T-helper 1 cell (primary cell): ENCODE measurements at places on chromosomes 11 and 22.

DNA sequence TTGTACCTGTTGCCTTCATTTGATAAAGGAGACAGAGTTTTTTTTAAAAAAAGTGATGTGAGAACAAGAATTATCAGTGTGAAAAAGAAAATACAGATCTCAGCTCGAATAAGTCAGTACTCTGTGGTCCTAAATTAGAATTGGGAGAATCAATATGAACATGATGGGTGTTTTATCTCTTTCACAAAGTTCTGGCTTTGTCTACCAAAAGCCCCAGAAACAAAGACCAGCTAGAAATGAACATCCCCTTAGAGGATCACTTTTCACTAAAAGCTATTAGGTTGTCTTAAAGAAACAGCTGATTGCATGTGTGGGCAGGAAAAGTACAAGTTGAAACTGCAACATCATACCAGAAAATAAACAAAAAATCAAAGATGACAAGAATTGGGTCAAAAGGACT, 8.4 kb upstream of the ST14 start:
- DNase-seq: no peak

GRCh38 chr11:30908272-30908671, 322.1 kb upstream of the MPPED2 start:
- no peak for DNase-seq

- no peak for DNase-seq
These were observed 180.5 kb downstream of the ARHGAP42 start for GRCh38 chr11:100867606-100868005.

DNA sequence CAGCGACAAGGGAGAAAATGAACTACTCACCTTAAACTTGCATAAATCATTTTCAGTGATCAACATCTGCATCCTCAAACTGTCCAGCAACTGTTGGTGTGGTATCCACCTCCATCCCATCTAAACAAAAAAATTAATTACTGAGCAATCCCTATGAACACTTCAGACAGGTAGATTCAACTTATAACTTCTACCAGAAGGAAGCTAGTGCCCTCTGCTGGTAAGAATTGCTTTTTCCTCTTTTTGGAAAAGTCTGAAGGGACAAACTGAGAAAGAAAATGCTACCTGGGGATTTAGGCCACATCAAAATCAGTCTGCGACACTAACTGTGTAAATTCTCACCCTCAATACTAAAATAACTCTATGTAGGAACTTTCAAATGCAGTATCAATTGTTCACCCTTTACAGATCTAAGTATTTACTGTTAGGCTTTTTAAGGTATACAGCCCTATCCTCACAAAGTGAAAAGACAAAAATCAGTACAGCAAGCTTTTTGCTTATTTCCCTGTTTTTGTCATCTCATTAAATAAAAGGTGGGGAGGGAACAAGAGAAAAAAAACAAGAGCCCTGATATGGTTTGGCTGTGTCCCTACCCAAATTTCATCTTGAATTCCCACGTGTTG, 17.9 kb downstream of the CLNS1A start:
- no peak for DNase-seq

DNA sequence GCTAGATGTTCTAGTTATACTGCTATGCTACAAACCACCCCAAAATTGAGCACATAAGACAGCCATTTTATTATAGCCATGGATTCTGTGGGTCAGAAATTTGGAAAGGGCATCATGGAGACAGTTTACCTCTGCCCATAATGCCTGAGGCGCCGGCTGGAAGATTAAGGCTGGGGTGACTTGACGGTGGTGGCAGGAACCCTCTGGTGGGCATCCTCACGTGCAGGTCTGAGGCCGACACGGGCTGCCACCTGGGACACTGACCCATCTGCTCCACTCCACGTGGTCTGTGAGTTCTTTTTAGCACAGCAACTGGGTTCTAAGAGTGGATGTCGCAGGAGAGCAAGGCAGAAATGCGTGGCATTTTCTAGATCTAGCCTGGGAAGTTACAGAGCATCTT, 40.0 kb upstream of the PRDM11 start:
- DNase-seq: no peak

DNA sequence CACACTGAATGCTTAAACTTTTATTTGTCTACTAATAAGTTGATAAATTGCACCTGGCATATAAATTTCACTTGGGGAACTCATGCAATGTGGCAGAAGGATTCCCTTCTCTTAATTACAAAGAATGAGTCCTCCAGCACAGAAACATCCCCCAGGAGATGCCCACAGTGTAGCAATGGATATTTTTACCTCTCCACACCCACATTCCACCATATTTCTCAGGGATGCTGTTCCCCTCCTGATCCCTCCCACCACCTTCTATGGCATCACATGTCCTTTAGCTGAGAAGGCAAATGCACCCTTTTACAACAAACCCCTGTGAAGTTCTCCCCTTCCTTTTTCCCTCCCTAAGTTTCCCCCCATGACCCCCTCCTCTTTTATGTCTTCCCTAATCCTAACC, 56.1 kb upstream of the UBASH3B start:
- no peak for DNase-seq

DNA sequence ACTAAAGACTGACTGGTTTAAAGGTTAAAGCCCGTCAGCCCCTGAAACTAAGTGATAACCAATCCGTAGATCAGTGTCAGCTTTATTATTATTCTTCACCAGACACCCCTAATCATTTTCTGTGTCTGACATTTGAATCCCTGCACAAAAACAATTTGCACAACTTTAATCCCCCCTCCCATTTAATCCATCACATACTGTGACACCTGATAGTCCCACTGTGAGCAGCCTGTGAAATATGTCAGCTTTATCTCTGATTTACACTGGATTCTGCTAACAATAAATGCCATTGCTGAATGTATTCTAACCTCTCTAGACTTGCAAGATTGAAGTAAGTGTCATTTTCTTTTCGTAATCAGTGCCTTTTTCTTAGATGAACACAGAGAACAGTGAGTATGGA, 2089.0 kb upstream of the RAG2 start:
- no peak for DNase-seq

DNA sequence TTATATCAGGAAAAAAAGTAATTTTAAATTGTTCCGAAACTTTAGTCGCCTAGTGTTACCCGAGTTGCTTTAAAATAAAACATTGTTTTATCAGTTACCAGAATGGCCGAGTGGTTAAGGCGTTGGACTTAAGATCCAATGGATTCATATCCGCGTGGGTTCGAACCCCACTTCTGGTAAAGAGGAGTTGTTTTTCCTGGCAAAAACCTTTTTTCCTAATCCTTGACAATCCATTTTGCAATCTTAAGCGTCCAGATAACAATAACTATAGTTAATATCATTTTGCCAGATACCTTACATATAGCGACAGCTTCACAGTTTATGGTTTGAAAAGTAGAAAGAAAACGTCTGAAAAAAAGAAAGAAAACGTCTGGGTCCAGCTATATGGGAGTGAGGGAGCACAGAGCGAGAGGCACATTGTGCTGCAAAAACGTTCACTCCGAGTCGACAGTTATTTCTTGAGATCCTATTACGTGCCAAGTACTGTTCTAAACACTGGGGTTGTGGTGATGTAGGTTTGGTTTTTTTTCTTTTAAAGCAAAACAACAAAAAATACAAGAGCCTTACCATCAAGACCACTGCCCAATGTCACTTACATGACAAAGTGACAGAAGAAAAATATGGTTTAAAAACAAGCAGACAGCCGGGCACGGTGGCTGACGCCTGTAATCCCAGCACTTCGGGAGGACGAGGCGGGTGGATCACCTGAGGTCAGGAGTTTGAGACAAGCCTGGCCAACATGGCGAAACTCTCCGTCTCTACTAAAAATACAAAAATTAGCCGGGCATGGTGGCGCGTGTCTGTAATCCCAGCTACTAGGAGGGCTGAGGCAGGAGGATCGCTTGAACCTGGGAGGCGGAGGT, 40.6 kb downstream of the OR4D9 start:
- DNase-seq: no peak

DNA sequence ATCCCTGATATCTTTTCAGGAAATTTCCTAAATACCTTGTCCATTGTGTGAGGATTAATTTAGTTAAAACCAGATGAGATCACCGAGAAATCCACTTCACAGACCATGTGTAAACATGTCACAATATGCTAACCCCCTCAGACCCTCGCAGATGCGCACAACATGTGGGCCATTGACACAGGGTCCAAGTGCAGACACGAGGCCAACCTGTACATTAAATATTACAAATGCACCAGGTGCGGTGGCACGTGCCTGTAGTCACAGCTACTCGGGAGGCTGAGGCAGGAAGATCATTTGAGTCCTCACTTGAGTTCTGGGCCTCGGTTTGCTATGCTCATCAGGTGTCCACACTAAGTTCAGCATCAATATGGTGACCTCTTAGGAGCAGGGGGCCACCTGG, 9.9 kb upstream of the TMPRSS4 start:
- no peak for DNase-seq

- DNase-seq: no peak
These were observed 70.9 kb downstream of the DBX1 start for GRCh38 chr11:20089367-20089766.

DNA sequence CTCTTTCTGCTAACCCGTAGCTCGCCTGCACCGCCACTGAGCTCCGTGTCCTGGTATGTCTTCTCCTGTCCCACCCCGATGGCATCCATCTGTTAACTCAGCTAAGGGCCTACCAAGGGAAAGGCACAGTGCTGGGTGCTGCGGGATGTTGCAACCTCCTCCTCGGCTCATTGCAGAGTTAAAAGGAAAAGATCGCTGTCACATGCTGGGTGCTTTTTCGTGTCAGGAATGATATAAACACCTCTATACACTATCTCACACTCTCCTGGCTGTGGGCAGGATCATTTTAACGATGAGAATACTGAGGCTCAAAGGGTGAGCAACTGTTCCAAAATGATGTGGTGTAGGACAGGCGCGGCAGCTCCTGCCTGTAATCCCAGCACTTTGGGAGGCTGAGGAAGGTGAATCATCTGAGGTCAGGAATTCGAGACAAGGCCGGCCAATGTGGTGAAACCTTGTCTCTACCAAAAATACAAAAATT, 10.1 kb downstream of the TXN2 start:
- no peak for DNase-seq

DNA sequence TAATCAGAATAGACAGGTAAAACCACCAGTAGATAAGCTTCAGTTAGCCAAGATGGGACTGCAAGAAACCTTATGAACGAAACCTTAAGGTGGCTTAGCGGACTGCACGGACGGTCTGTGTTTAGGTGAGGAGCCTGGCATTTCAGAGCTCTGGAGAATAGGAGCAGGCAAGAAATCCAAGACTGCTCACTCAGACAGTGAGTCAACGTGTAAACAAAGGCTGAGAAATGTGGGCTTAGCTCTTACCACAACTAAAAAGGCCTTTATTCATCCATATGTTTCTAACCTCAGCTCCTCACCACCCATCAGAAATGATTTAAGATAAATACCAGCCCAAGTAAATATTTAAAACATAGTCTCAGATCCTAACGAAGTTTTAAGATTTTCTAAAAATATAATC, 657.7 kb downstream of the OPCML start:
- DNase-seq: no peak

DNA sequence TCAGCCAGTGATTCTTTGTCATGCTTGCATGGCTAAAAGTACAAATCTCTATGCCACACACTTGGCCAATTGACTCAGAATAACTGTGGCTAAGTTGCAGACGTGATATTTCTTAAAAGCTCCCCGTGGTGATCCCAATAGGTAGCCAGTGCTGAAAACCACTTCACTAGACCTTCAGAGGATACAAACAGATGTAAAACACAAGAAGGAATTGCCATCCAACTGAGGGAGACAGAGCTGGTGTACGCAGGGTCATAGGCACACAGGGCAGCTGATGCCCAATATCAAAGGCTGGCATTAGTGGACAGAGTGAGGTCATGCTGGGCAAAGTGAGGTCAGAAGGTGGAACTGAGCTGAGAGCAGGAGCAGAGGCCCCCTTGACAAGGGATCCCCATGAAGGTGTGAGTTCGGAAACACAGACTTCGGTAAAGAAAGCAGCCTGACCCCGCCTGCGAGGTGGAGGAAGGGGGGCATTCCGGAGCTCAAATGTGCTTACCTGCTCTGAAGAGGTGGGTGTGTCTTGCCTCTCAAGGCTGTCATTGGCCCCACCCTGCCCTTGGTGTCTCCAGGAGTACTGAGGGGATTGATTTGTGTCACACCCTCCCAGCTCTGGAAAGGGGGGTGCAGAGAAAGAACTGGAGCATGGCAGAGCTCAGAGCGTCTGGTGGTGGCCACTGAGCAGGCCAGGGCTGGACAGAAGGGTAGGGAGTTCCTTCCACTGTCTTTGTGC, 344.9 kb upstream of the B3GAT1 start:
- DNase-seq: no peak

DNA sequence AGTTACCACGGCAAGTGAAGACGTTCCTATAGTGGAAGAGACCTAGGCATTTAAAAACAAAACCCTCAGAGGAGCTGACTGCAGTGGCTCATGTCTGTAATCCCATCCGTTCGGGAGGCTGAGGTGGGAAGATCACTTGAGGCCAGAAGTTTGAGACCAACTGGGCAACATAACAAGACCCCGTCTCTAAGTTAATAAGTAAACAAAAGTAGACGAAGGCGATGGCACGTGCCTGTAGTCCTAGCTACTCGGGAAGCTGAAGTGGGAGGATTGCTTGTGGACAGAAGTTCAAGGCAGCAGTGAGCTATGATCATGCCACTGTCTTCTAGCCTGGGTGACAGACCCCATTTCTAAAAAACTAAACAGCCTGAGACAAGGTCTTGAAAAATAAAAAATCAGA, 3.8 kb upstream of the ADSL start:
- no peak for DNase-seq

- DNase-seq: no peak
These were observed 727.0 kb upstream of the ANO5 start for GRCh38 chr11:21465920-21466319.

GRCh38 chr11:88293931-88294330, 43.6 kb downstream of the CTSC start:
- no peak for DNase-seq

GRCh38 chr11:35112846-35113105, 26.2 kb upstream of the CD44 start:
- no peak for DNase-seq

DNA sequence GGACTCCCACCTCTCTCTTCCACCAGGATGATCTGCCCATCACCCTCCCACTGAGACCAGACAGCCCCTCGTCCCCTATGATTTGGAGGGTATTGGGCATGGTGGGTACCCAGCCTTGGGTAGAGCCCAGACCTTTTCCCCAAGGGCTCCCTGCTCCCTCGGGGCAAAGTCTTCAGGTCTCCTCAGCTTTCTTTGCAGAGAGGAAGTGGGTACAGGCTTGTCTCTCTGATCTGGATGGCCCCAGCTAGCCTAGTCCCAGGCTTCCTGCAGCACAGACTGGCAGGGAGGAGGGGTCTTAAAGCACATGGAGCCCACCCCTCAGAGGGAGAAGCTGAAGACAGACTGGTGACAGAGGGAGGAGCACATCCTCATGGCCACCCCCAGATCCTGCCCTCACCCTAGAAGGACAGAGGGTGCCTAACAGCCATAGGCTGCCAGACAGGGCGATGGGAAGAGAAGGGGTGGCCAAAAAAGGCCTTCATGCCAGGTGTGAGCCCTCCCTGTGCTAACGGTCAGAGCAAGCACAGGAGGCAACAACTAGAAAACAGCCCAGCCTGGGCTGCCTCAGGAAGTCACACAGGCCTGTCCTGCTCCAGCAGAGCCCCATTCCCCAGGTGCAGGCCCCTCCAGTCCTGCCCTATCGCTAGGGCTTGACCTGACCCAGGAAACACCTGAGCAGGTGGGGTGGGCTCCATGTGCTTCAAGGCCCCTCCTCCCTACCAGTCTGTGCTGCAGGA, 30.4 kb downstream of the SLC22A12 start:
- DNase-seq: no peak

GRCh38 chr11:46064221-46064620, 57.0 kb downstream of the PHF21A start:
- DNase-seq: no peak

GRCh38 chr22:19892257-19892879, 37.7 kb upstream of the GNB1L start:
- peak; percentile 29 for DNase-seq
